ENCODE measurements at places on chromosomes 11 and 22. TPM values are rescaled to one million over a fixed set of nuclear protein-coding genes. Genes with fewer than 3 reads are reported as not detected.

- DNase-seq, result no peak
These were observed 10.5 kb upstream of the FLRT1 start for GRCh38 chr11:64025205-64025604.

DNA sequence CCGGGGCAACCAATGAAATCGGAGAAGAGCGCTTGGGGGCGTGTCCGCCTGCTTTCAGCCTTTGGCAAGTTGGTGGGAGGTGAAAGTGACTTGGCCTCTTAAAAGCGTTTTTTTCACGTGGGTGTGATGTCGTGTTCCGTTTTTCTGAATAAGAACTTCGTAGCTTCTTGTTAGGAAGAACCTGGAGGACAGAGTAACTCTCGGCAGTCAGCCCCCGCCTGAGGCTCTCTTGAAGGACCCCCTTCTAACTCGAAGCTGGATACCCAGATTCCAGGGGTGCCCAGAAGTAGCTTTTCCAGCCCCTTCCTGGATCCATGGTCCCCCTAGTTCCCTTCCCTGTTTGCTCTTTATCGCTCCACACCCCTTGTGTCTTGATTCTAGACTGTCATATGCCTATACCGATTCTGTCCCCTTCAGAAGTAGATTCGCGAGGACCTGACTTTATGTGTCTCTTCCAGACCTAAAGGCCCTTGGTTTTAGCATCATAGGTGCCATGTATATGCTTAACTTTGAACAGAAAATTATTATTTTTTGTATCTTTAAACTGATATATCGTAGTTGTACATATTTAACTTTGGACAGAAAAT, 915 bp upstream of the OSBP start:
- no peak for DNase-seq

Gene ANGPTL5
- not detected for total RNA-seq

GRCh38 chr22:38970551-38970950, 11.6 kb upstream of the APOBEC3B start:
- no peak for DNase-seq

DNA sequence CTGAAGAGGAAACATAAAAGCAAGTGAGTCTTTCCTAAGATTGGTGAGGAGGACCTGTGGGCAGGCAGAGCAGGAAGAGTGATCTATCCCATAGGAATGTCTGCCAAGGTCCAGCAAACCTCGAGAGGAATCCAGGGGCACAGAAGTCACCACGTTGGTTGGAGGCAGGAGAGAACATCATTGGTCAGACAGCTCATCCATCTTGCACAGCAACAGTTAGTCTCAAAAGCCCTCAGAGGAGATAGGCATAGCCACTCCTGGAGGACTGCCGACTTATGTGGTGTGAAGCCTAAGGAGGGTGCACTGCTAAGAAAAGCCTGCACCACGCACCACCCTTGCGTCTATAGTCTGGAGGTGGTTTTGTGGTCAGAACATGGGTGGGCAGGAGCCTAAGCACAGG, 109.1 kb downstream of the RASSF10 start:
- DNase-seq, result no peak

GRCh38 chr22:40421082-40421350, 50.6 kb downstream of the SGSM3 start:
- no peak for DNase-seq

GRCh38 chr11:116053548-116053919, 549.3 kb upstream of the CADM1 start:
- no peak for DNase-seq

DNA sequence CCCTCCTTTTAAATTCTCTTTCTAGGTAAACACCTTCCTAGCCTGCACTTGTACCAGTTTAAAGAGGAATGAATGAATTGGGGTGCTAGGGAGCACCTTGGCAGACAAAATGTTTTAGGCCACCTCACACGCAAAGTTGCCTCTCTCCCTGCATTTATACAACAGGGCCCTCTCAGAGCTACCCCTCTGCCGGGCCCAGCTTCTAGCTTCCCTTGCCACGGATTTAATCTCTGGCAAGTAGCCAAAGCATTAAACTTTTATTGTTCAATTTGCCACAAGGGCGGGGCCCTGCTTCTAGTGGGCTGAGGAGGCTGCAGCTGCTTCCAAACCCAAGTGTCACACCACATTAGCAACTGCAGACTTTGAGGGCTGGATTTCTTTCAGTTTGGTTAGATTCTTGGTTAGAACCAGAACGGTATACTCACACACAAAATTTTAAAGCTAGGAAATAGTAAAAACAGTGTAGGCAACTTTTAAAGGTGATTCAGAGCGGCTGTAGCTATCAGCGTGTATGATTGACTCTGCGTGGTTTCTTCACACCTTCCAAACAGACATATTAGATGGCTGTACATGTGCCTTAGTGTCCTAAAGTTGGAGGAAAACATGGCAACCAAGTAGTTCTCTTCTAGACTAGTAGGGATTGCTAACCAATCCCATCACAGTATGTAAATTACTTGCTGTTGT, 6.5 kb downstream of the KREMEN1 start:
- DNase-seq, result no peak

- no peak for DNase-seq
These were observed 136.9 kb upstream of the ZC3H12C start for GRCh38 chr11:109956124-109956793.

Gene YPEL4
- total RNA-seq, result 0.28 TPM

DNA sequence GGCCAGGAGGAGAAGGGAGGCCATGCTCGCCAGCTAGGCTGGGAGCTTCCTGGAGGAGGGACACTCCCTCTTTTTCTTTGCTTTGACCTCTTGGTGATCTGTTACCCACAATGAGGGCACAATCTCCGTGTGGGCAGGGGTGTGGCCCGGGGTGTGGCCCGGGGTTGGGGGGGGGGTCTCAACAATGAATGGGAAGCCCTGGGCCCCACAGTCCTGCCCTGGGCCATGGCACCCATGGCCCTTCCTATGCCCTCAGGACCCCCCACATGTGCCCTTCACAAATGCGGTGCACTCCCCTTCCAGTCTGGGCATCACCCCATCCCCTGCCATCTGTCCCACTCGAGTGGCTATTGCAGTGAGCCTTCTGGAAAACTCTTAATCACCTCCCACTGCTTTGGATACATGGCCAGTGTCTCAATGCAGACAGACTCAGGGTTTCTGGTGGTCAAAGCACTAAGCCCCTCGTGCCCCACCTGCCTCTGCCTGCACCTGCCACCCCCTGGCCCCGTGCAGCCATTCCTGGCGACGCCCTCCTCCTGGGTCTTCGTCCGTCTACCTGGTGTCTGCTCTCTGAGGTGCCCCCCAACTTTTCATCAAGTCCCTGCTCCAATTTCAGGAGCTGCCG, 611.3 kb downstream of the TBC1D22A start:
- no peak for DNase-seq

Gene MCHR1
- total RNA-seq, result not detected

- DNase-seq, result no peak
These were observed 258.9 kb upstream of the ARHGAP20 start for GRCh38 chr11:110971140-110971539.

GRCh38 chr11:24206511-24206910, 290.3 kb upstream of the LUZP2 start:
- no peak for DNase-seq

DNA sequence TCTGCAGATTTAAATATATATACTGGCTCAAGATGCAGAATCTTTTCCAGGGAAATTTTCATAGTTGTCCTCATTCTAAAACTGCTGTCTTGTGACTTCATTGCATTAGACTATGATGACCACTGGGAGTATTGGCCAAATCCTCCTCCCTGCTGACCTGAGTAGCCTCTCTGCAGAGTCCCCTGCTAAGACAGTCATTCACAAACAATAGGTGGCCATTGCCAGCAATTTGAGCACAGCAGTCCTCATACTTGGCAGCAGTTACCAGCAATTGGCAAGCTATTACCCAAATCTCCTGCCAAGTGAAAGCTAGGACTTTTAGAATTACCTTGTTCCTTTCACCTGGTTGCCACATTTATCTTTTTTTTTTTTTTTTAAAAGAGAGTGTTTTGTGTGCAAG, 325.8 kb downstream of the FAT3 start:
- DNase-seq, result no peak

DNA sequence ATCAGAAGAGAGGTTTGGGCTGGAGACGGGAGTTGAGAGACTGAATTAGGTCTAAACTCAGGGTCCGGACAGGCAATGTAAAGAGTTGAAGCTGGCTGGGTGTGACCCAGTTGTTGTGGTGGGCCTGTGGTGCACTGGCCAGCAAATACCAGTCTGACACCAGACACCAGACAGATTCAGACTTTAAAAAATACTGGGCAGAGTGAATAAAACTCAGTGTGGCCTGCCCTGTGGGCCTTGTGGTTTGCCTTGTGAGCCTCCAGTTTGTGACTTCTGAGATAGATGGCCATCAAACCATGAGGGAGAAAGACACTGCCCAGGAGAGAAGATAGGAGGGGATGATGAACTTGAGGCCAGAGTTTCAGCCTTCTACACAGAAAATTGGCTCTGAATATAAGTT, 25.8 kb downstream of the RCN1 start:
- DNase-seq, result no peak

- no peak for DNase-seq
These were observed 11.8 kb downstream of the OR2AT4 start for GRCh38 chr11:75084883-75085282.

GRCh38 chr11:100687054-100687629, at the start of gene ARHGAP42:
Gene ARHGAP42 (plus strand): TSS chr11:100687288. CDS start chr11:100687679, 391 bp downstream.
- peak; percentile 52 for DNase-seq

Gene BIK
- 37.9 TPM for total RNA-seq

DNA sequence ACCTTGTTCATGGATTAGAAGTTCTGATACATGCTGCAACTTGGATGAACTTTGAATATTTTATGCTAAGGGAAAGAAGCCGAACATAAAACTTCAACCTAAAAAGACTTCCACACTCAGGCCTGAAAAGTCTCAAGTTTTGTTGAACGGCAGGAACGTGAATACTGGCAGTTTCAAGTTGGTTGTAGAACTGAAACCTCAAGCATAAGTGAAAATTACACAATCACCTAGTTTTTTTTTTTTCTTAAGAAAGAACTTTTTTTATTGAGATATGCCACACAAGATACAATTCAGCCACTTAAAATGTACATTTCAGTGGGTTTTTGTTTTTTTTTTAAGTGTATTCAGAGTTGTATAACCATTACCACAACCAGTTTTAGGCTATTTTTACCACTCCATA, 50.8 kb upstream of the ADORA2A start:
- no peak for DNase-seq

DNA sequence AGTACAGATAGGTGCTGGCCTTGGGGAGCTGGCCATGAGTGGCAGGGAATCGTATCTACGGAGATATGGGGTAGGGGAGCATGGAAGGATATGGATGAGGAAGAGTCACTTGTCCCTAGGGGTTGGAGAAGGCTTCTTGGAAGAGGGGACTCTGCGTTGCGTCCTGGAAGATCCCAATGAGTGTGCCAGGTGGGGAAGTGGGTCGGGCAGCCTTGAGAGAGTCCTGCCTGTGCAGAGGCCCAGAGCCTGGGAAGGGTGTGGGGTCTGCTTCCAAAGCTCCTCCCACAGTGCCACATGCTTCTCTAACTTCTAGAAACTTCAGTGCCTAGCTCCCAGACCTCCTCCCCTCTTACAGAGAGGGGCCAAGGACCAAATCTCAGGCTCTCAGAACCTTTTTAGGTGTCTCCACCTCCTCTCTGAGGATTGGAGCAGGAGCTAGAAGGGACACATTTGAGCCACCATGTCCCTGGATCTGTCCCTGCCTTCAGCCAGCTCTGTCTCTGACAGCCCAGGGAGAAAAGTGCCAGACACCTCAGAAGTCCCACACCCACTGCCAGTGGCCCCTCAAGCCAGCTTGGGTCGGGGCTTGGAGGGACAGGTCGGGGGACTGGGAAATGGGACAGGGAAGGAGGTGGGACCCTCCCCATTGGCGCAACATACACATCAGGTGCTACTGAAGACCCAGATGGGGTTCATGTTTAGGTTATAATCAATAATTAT, 11.0 kb downstream of the RHBDD3 start:
- no peak for DNase-seq

GRCh38 chr11:131867457-131868257, 497.2 kb downstream of the NTM start:
- DNase-seq, result peak; percentile 1

DNA sequence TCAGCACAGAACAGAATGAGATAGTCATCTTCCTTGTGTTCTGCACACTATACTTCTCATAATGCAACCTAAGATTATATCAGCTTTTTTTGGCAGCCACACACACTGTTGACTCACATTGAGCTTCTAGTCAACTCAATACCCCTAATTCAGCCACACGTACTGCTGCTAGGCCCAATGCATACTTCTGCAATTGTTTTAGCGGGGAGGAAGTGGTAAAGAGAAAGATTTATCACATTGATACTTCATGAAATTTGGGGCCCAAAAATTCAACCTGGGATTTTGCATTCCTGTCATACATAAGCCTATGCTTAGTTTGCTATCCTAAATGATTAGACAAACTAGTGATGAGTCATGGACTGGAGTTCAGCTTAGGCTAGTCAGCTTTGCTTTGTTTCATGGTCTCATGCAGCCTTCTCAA, 8.6 kb upstream of the UPB1 start:
- no peak for DNase-seq

Gene OR4A16
- not detected for total RNA-seq

Gene OR52H1
- total RNA-seq, result not detected

Gene RTN4RL2
- 3.6 TPM for total RNA-seq

Gene GRM5
- 9.2 TPM for total RNA-seq

GRCh38 chr11:45607995-45608394, 57.4 kb downstream of the CHST1 start:
- no peak for DNase-seq

- DNase-seq, result peak; percentile 19
These were observed 740 bp upstream of the TRMT2A start for GRCh38 chr22:20117633-20118299.

DNA sequence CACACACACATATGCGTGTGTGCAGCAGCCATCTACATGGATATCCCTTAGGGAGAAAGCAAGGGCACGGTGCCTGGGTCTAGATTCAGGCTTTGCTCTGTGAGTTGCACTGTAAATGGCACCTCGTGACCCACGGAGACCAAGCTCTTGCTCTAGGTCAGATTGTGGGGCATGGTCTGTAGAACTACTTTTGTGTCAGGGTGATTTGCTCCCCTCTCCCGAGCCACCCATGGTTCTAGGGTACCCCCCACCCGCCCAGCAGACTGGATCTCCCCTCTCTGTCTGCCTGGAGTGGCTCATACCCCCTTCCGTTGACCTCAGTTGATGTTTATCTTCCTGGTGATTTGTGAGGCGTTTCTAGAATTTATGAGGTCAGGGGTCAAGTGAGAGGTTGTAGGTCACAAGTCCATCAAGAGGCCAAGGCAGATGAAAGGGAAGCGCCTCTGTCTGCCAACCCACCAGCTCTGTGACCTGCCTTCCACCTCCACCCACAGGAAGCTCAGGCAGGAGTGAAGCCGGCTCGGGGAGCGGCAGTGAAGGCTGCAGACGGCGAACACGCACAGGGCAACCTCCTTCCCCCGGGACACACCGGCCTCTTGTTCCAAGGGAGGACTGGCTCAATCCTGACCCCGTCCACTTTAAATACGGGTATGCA, 76.2 kb upstream of the TTLL12 start:
- peak; percentile 64 for DNase-seq

Gene DEPDC7
- 1.2 TPM for total RNA-seq

Gene TREH
- 0.21 TPM for total RNA-seq

Gene TEX54
- total RNA-seq, result not detected

Gene ACRV1
- total RNA-seq, result not detected

- DNase-seq, result no peak
These were observed 39.4 kb upstream of the LIN7C start for GRCh38 chr11:27545946-27546345.

GRCh38 chr11:19821993-19822392, 109.4 kb downstream of the NAV2 start:
- DNase-seq, result no peak
